ENCODE measurements at places on chromosomes 11 and 22.

GRCh38 chr22:35477911-35478582 lies 62.6 kb upstream of the RASD2 start:
- no peak for DNase-seq

DNA sequence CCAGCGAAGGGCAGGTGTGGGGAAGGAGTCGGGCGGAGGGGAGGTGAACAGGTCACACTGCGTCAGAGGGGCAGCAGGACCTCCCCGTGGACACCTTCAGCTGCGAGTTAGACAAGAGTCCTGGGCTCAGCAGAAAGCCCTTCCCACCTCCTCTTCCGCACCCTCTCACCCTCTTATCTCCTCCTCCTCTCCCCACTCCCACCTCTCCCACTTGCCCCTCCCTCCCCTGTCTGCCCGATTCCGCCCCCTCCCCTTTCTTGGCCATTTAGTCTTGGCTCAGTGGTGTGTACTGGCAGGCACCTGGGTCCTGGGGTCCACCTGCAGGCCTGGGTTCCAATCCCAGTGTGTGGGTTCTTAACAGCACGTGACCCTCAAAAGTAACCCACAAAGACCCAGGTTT lies 37.2 kb downstream of the CYTH4 start:
- DNase-seq = no peak

DNA sequence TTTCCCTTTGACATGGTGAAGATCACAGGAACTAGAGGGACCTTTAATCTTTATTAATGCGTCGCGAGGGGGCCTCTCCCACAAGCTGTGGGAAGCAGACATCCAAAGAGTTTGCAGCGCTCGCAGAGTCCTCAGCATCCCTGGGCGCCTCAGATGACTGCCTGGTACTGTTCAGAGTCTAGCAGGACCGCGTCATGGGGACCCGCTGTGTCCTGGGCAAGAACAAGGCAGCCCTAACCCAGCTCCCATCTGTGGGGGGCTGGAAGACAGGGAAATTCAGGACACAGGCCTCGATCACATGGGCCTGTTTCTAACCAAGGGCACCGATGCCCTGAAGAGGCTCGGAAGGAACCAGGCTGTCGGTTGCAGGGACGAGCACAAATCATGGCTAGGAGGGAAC lies 40.0 kb downstream of the CACNG2 start:
- no peak for DNase-seq

GRCh38 chr22:35540595-35541253 lies at the start of gene RASD2:
Gene RASD2 (plus strand): TSS chr22:35540831. CDS start chr22:35546810, 5,979 bp downstream.
- peak; percentile 41 for DNase-seq

GRCh38 chr22:48345631-48346030 lies 1482.0 kb downstream of the BRD1 start:
- no peak for DNase-seq

DNA sequence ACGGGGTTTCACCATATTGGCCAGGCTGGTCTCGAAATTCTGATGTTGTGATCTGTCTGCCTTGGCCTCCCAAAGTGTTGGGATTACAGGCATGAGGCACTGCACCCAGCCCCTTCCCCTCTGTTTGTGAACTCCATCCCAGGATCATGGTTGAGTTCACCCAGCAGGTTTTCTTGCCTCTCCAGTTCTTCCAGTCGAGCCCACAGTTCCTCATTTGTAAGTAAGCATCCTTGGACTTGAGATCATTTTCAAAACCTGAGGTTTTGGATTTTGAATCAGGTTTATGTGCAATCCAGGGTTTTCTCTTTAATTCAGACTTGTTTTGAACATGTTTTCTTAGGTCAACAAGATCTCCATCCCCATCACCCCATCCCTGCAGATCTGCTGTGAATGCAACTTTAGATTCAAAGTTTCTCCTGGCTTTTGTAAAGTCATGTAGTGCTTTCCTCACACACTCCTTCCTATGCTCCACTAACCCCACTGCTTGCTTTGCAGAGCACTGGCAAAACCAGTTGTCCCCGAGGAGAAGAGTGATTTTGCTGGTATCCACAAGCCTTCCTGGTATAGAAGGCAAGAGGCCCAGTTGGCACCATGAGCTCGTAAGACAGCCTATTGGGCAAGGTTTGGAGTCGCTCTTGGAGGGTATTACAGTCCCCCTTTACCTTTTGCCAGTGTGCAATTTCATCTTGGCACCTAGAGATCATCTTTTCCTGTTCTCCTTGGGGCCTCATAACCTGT lies 14.7 kb upstream of the VPREB1 start:
- no peak for DNase-seq

DNA sequence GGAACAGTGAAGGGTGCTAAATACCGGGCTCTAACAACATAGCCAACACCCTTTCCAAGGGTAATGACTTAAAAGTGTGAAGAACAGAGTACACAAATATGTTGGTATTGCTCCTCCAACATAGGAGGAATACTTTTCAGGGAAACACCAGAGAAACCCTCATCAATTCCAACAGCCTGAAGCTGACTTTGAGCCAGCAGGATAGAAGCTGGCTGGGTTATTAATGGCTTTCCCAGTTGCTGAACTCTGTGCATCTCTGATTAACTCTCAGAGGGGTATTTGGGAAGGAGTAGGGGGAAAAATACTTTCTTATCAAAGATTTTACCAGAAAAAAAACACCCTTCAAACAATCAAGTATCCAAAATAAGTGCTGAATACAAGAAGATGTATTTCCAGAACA lies 95.6 kb downstream of the AMBRA1 start:
- DNase-seq = no peak

Measured in stimulated activated CD4-positive, alpha-beta T cell treated with anti-CD3 and anti-CD28 coated beads, Interleukin-1b, Interleukin-23, amount 100 ng/mL, for 48 hours (primary cell).